Inflammatory macrophage treated with lipopolysaccharide for 4 hours (primary cell): ENCODE measurements at places on chromosomes 1 and 21.

DNA sequence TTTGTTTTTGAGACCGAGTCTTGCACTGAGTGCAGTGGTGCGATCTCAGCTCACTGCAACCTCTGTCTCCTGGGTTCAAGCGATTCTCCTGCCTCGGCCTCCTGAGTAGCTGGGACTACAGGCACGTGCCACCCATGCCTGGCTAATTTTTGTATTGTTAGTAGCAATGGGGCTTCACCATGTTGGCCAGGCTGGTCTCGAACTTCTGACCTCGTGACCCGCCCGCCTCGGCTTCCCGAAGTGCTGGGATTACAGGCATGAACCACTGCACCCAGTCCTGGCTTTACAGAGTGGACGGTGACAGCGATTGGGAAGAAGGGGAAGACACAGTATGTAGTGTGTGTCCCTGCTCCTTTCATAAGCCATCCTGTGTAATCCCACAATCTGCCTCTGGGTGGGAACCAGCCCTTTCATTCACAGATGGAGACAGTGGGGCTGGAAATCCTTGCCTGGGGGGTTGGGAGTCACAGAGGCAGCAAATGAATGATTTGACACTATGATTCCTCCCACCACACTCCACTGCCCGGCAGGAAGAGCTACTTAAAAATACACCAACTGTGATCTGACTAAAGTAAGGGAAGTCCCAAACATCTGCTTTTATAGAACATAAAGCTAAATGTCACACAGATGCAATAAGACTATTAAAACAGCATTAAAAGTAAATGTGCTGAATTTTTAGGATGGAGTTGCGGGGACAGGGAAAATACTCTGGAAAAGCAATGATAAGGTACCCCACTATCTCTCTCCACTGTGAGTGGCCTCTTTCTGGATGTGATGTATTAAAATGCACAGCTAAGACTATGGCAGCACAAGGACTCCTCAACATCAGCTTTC lies 4.5 kb downstream of the PARP1 start:
- DNase-seq, result no peak

- DNase-seq, result peak; percentile 84
Measured at GRCh38 chr1:201895913-201896807, 7.5 kb downstream of the SHISA4 start.

GRCh38 chr1:231839999-231840398 lies 213.4 kb downstream of the DISC1 start:
- no peak for DNase-seq

GRCh38 chr1:2146836-2147517 lies 47.6 kb downstream of the FAAP20 start:
- no peak for DNase-seq

DNA sequence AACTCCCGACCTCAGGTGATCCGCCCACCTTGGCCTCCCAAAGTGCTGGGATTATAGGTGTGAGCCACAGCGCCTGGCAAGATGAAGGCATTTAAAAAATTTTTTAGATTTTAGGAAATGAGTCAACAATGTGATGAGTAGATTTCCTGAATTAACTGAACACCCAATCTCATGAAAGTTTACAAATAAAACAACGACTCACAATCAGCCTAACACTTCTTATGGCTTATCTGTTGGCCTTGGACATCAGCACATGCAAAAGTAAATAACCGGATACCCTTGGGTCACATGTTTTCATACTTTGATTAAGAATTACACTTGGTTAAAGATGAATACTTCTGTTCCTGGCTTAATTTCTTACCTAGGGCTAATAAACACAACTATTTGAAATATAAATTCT lies 3.0 kb downstream of the GNG12 start:
- DNase-seq, result no peak

DNA sequence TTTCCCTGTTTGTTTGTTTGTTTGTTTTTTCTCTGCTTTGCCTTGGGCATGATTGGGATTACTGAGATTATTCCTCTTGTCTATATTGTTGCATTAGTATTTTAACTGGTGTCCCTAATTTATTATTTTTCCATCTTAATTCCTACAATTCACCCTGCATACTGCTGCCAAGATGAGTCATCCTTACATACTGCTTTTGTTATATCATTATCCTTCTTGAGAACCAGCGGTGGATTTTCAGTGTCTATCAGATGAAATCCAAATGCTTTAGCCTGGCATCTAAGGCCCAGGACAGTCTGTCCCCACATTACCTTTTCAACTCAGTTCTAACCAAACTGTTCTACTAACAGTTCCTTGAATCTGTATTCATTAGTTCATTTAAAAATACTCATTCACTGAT lies 101.7 kb downstream of the OLFML2B start:
- no peak for DNase-seq

- no peak for DNase-seq
Measured at GRCh38 chr1:240235521-240236288, 144.0 kb downstream of the FMN2 start.

DNA sequence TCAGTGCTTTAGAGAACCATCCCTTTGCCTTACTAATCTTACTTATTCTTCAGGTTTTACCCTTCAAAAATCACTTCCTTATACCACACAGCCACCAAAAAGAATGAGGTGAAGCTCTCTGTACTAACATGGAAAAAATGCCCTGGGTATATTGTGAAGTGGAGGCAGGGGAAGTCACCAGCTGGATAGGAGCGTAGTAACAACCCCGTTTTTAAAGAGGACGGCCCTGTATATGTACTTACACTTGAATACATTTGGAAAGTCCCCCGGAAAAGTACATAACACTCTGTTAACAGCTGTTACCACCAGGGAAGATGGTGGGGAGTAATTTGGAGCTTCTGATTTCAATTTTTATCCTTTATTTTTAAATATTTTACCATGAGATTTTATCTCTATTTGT lies 28.2 kb upstream of the KHDRBS1 start:
- DNase-seq, result peak; percentile 19

- no peak for DNase-seq
Measured at GRCh38 chr1:154446292-154446691, 41.1 kb downstream of the IL6R start.

DNA sequence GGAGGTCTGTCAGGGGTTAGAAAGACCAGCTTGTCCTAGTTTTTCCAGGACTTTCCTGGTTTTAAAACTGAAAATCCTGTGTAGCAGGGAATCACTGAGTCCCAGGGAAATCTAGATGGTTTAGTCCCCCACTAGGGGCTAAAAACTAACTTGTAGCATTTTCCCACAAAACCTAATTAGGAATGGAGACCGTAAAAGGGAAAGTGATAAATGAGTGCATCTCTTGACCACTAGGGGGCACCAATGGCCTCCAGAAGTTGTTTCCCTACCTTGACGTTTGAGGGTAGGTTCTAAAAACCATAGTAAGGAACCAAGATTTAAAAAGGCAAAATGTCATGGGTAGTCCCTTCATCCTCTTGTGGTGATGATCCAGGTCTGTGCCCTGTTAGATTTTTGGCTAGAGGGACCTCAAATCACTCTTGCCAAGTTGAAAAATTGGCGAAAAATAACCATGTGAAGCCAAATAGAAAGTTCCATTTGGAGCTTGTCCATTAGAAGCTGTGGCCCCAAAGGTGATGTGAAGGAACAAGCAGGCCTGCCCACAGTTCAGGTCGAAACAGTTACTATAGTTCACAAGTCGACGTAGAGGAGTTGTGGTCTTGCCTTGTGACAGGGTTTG lies 24.5 kb downstream of the CLIC6 start:
- DNase-seq, result peak; percentile 63

GRCh38 chr1:26696654-26697430 lies 1.0 kb downstream of the ARID1A start:
- peak; percentile 36 for DNase-seq

DNA sequence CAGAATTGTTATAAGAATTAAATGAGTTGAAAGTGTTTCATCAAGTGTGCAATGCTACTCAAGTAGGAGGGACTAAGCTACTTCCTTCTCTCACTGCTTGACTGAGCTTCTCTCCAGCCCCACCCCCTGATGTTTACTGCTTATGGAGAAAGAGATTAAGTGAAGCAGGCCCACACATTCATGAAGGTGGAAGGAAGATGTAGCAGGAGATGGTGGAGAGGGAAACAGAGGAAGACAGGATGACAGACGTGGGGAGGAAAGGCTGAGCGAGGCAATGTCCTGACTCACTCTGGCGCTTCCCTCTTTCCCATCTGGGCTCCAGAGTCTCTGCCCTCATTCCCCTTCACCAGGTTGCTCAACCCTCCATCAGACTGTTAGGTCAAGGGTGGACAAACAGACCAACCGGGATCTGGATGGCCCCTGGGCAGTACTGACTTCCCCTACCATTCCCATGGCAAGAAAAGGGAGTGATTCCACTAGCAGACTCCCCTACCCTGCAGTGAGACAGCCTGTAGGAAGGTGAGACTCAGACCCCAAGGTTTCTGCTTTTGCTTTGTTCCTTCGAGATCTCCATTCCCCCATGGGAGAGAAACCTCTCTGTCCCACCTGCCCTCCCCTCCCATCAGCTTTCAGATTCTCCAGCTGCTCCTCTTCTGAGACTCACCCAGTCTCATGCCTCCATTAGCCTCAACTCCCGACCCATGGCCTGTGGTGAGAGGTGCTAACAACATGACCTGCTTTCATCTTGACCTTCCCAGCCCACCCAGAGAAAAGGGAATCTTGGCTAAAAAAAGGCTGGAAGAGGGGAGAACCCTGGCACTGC lies 3.1 kb upstream of the ARHGEF2 start:
- DNase-seq, result peak; percentile 82

DNA sequence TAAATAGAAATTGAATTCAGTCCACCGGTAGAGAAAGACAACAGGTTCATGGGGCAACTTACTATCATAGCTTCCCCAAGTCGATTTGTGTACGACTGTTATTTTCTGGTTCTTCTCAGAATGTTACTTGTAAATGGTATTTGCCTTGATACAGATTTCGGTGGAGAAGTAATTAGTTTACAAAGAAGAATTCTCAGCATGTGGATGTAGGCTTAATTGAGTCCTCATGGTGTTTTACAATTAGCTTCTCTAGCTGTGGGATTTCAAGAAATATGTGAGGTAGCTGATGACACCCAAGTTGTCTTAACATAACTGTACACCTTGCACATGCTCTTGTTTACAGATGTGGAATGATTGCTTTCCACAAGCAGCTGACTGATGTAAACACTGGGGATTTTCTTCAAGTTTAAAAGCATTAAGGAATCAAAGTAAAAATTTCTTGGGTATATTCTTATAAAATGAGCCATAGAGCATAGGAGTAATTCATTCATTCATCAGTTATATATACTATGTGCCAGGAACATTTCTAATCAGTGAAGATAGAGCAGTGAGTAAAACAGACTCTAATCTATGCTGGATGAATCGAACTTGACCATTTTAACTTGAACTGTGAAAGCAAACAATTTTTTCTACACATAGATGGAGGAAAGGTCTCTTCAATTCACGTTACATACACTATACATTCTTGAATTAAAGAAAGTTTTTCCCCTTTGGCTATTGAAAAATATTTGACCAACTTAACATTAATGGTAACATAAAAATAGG lies 1.4 kb downstream of the MACO1 start:
- DNase-seq, result no peak

- DNase-seq, result peak; percentile 47
Measured at GRCh38 chr1:25099343-25099951, 132.9 kb downstream of the SYF2 start.

- DNase-seq, result no peak
Measured at GRCh38 chr1:221154932-221155331, 275.7 kb downstream of the HLX start.

GRCh38 chr1:91091812-91092211 lies 70.0 kb upstream of the ZNF644 start:
- no peak for DNase-seq

DNA sequence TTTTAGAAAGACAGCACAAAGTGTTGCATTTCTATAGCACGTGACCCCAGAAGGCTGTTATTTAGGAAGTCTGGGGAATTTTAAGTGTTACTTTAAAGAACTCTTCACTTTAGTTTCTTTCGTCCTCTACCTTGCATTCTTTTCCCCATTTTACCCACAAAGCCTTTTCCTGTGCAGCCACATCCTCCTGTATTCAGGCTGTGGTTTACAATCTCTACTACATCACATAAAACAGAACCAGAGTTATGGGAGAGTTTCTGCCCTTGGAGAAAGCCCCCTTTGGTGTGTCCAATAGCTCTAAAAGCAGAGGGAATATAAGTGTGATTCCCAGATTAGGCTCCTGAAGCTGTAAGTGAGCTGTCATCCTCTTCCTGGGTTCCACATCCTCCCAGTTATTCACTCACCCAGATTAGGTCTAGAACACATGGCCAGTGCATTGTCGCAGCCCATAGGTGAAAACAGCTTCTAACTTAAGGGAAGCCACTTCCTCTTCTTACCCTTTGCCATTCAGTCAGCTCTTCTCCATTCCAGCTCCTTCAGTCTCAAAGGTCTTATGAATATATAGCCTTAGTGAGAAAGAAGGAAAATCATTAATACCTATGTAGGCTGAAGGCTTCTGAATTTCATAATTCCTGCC lies 171.1 kb downstream of the PIGK start:
- no peak for DNase-seq

DNA sequence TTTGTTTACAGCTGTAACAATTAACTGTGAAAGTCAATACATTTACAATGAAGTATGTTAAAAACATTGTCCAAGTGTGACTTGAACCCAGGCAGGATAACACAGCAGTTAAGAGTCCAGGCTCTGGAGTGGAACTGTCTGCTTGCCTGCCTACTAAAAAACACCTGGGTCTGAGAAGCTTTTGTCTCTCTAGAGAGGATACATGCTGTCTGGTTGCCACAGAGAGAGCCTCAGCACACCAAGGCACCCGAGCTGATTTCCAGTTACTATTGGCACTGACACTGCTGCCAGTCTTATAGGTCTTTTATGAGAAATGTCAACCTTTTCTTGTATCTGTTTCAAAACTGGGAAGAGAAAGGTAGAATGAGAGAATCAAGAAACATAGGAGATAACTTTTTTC lies 20.2 kb upstream of the RALGPS2 start:
- no peak for DNase-seq

- no peak for DNase-seq
Measured at GRCh38 chr1:115726570-115726969, 41.9 kb downstream of the CASQ2 start.

DNA sequence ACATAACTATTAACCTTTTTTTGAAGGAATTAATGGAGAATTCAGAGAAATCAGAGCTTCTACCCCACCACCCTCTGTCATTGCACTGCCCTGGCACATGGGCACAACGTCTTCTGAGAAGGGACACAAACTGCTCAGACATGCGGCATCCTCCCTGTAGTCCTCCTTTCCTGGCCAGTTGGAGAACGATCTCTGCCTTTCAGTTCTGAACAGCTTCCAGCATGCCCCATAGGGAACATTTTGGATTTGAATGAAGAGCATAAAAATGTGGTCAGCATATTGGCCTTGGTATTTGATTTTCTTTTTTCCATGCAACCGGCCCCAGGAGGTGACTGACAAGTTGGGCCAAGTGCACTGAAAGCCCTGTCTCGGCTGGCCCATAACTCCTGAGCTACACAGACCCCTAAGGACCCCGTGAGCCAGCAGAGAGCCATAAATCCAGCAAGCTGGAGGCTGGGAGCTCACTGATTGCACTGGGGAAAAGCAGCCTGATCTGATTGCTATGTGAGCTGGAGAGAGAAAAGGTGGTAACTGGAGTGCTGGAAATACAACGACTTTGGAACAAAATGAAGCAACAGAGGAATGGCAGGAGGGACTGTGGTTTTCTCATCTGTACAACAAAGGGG lies 10.9 kb upstream of the BLACAT1 start:
- DNase-seq, result no peak
